ENCODE measurements at places on chromosomes 2 and 18. TPM values are rescaled to one million over a fixed set of nuclear protein-coding genes. Genes with fewer than 3 reads are reported as not detected.
A peak's percentile ranks its signal among the peaks of the same experiment; 100 is the strongest.

- DNase-seq = no peak
Observed at GRCh38 chr18:46433121-46433826, 223.7 kb downstream of the LOXHD1 start.

DNA sequence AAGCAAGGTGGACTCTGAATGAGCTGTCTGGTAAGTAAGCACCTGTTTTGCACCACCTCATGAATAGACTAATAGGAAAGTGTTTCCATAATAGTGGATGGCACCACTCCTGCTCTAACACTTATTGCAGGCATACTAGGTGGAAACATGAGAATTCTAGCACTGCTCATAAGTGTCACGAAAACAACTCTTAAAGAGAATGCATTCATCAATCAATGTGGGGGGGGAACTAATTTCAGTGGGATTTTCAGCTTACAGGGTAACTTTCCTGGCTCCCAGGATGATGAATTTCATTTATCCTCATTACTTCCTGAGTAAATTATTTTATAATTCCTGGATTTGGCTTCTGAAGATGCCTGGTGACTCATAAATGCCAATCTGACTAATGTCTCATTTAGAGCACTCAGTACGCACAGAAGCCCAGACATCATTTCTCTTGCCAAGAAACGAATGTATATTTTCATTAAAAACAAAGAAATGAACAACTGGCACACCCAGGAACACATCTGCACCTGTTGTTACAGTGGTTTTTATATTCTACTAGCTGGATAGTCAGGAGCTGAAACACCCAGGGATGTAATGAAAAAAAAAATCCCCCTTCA is 129.6 kb downstream of the PID1 start:
- DNase-seq = no peak

GRCh38 chr2:1893856-1894255 is 149.5 kb upstream of the PXDN start:
- DNase-seq = no peak

DNA sequence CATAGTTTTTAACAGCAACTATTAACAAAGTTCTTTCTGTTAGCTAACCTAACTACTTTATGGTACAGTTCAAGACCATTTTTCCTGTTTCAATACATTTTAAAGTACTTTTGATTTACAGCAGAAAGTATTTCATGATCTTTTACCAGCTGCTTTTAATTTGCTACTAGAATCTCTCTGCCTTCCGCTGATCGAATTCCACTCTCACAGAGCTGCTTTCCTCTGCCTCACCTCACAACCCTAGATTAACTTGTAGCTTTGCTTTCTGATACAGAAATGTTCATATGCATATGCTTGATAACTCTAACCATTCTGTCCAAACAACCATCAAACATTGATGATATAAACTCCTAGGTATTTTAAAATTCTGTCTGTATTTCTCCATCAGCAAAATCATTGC is 463.2 kb upstream of the ZEB2 start:
- DNase-seq = no peak

DNA sequence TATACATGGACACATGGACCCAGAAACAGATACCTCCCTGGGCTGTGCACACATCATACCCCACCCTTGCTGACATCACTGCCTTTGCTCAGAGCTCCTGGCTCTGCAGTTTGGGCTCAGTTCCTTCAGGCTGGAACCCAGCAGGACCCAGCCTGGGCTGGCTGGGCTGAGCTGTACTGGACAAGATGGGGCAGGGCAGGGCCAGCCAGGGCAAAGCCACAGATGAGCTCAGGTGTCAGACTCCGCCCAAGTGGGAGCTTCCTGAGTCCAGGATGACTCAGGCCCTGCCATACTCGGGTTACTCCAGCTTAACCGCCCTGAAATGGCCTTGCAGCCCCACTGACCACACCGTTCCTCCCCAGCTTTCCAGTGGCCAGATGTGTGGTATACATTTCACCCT is 284.9 kb downstream of the OSR1 start:
- no peak for DNase-seq

DNA sequence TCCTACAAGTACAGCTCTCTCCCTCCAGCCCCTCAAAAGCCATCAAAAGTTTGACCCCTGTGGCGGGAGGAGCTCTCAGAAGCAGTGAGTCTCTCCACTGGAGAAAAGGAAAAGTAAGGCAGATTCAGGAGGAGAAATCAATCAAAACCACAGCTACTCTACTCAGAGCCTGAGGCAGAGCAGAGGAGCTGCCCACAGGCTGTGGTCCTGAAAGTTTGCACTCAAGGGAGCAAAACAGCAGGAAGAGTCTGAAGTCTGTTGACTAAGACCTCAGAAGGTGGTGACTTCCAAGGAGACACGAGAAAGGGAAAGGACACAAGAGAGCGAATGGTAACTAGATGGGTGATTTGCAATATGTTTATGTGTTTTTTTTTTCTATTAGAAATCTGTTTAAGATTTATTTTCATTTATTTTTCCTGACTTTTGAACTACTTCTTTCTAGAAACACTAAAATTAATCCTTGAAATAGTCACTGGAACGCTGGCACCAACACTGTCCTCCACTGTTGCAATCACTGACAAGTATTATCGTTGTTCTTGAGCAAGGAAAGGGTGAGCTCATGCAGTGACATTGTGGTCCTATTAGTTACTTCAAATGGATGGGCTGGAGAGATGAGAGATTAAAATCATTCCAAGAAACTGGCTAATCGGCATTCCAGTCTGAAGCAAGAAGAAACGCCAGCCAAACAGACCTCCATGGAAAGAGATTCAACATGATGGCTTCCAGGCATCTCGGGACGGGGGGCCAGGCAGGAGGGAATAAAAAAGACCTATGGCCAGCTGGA is 35.8 kb downstream of the PID1 start:
- peak; percentile 76 for DNase-seq

GRCh38 chr2:170968205-170969003 is 39.4 kb downstream of the GORASP2 start:
- DNase-seq = no peak

DNA sequence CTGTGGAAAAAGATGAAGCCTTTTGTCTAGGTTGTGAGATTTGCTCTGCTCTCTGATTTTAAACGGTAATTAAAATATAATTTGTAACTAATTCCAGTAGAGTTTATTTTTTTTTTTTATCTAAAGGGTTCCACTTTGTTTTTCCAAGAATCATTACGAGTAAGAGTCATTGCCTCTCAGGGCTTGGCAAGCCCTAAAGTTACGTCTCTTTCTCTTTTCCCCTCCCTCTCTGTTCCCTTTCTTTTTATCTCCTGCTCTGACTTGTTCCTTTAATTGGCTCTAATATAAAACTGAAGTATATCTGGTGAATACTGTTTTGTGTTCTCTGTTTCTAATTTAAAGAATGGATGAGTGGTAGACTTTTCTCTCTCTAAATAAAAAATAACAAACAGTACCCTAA is 75.8 kb downstream of the CALCRL start:
- no peak for DNase-seq

DNA sequence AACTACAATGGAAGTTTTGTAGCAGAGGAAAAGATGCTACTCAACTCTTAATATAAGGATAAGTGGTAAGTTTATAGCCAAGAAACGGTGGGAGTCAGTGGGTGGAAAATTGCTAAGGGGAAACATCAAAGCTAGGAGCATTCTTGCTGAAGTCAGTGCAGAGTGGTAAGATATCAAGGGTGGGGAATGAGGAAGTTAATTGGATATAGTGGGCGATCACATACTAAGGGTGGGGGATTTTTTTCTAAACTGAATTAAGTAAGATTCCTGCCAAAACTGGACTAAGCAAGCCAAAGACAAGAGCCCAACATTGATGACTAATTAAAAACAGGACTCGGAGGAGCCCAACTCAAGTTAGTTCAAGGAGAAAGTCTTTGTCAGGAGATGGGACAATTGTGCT is 525.4 kb downstream of the CCDC85A start:
- no peak for DNase-seq

DNA sequence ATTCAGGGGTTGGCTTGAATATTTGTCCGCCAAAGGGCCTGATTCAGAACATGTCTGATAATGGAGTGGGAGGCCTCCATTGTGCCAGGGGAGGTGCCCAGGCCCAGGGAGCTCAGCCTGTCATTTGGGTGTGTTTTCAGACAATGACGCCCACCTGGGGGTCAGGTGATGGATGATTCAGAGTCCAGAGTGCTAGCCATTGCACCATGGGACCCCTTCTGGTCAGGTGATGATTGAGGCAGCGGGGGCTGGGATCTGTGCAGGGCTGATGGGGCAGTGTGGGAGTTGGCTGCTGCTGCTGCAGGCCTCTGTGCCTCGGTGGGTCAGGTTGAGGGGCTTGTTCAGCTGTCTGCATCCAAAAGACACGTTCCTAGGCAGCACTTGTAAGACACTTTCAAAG is 8.3 kb upstream of the ARHGEF4 start:
- no peak for DNase-seq

DNA sequence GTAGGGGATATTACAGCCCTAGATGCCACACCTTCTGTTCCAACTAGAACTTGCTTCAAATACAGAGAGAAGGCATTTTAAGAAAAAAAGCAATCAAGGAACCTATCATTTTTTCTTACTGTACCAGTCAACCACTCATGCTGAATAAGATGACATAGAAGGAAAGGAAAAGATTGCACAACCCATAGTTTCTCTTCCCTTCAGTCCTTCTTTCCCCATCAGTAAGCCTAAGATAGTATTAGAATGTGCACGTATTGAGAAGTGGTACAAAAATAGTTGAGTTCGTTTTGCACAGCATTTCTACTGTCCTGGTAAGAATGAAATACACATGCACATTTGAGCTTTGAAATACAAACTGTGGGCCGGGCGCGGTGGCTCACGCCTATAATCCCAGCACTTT is 27.0 kb upstream of the HK2 start:
- no peak for DNase-seq

DNA sequence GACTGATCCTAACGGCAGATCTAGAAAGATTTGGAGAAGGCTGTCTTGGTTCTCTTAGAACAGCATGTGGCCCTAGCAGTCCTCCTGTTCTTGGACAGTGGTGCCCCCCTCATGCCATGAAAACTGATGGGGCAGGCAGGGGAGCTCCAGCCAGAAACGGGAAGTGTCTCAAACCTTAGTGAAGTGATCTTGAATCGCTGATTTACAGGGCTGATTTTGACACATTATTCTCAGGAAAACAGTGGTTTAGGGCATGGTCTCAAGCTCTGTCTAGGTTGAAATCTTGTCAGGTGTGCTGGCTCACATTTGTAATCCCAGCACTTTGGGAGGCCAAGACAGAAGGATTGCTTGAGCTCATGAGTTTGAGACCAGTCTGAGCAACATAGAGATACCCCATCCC is 37.8 kb downstream of the SRSF7 start:
- no peak for DNase-seq

ALK gene
- 0.30 TPM for total RNA-seq

PAX3 gene
- not detected for total RNA-seq

ST8SIA5 gene
- 0.42 TPM for total RNA-seq

ADAM23 gene
- 11.1 TPM for total RNA-seq

MERTK gene
- 61.3 TPM for total RNA-seq

CFAP210 gene
- total RNA-seq = not detected

CLEC4F gene
- not detected for total RNA-seq

LYPD1 gene
- 1.2 TPM for total RNA-seq

FAM237A gene
- not detected for total RNA-seq

Measured in aorta (tissue), 5 donors.